ENCODE measurements at places on chromosomes 5 and 9. TPM values are rescaled to one million over a fixed set of nuclear protein-coding genes. Genes with fewer than 3 reads are reported as not detected.

HACD4 gene
- total RNA-seq = 13.0 TPM

RORB gene
- not detected for total RNA-seq

PPP1R2B gene
- total RNA-seq = not detected

BTNL3 gene
- not detected for total RNA-seq

ARID3C gene
- 0.18 TPM for total RNA-seq

NR6A1 gene
- total RNA-seq = 0.50 TPM

LRRC8A gene
- total RNA-seq = 51.7 TPM

NKD2 gene
- total RNA-seq = 2.9 TPM

OBP2B gene
- not detected for total RNA-seq

SLC9A3 gene
- 1.7 TPM for total RNA-seq

PCSK1 gene
- total RNA-seq = not detected

SLC23A1 gene
- 0.48 TPM for total RNA-seq

THBS4 gene
- 0.25 TPM for total RNA-seq

DEPDC1B gene
- 32.4 TPM for total RNA-seq

GKAP1 gene
- total RNA-seq = 7.7 TPM
